Bronchial epithelial cell (primary cell): ENCODE measurements at places on chromosomes 1 and 21.

GRCh38 chr1:53733975-53734649, 4.9 kb downstream of the GLIS1 start:
- peak; percentile 15 for DNase-seq

DNA sequence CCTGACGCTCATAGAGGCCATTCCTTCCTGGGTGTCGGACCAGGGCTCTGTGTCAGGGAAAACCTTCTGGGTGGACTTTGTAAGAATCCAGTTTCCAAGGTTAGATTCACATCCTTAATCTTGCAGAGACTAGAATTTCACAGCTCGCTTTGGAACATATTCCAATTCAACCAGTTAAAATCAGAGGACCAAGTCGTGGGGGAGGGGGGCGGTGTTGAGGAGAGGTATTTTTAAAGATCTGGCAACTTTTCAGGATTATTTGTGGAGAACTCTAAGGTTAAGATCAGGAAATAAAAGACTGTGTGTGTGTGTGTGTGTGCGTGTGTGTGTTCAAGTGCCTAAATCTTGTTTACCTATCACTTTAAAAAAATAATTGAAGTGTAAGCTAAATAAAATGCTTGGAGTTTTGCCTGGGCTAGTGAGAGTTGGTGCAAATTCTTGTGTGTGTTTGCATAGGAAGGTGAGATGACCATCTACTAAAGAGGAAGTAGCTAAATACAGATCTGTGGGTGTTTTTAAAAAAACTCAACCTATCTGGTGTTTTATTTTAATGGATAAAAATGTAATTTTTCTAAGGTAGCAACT, 21.8 kb downstream of the TENT5C start:
- DNase-seq: peak; percentile 62

- DNase-seq: peak; percentile 34
Observed at GRCh38 chr1:188127507-188127906, 1298.8 kb downstream of the PLA2G4A start.

GRCh38 chr1:216183454-216183853, 239.8 kb downstream of the USH2A start:
- DNase-seq: peak; percentile 17

DNA sequence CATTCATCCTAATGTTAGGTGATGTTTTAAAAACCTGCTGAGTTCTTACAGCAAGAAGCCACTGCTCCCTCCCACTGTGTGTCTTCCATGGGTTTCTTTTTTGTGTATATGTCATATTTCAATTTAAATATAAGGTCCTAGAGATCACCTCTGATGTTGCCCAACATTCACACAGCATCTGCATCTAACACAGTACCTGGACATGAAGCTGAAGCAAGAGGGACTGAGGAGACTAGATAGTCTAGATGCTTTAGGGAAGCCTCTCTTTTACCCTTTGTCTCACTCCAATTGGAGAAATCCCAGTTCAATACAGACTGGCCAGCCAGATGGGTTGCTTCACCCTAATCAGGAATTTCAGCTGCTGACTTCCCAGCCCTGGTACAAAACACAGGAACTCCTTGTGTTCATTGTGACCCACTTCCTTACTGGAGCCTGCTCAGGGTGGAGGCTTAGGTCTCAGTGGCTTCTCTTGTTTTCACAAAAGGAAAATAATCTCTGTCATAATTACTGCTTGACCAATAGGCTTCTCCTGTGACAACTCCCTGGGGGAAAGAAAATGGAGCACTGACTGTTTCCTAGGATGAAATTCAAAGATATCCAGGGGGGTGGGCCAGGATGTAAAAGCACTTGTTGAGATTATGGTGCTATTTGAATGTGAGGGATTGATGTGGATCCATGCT, 17.3 kb downstream of the BTG2 start:
- no peak for DNase-seq

DNA sequence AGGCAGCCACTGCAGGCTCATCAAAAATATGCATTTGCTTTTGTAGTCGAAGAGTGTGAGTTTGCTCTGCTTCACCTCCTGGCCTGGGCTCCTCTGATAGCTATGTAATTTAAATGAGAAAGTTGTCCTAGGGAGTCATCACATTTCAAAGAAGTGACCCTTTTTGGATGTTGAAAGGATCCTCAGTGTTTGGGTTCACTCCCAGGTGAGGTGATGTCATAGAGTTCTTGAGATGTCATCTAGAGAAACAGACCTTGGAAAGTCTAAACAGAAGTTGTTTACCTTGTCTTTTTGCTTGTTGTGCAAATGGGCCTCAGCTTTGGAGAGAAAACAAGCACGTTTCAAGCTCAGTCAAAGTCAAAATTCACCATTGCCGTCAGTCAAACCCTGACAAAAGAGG, 92.0 kb upstream of the BARHL2 start:
- no peak for DNase-seq

- DNase-seq: no peak
Observed at GRCh38 chr1:174736831-174737230, 262.9 kb upstream of the CACYBP start.

- DNase-seq: no peak
Observed at GRCh38 chr1:201245082-201245481, 38.2 kb upstream of the PKP1 start.

- no peak for DNase-seq
Observed at GRCh38 chr1:167554028-167554779, 642 bp upstream of the CREG1 start.

GRCh38 chr1:169574336-169574735, 11.9 kb downstream of the F5 start:
- DNase-seq: no peak

- DNase-seq: peak; percentile 89
Observed at GRCh38 chr1:21176586-21177555, at the start of gene EIF4G3. TSS of gene EIF4G3 (minus strand) at chr1:21176897. CDS start at chr1:21002742, 174,155 bp downstream.

GRCh38 chr21:41769933-41770332, 3.1 kb upstream of the RIPK4 start:
- no peak for DNase-seq

GRCh38 chr1:212132025-212132424, 96.5 kb downstream of the DTL start:
- DNase-seq: peak; percentile 40

GRCh38 chr1:59816318-59816878, 1.6 kb downstream of the HOOK1 start:
- DNase-seq: no peak

- peak; percentile 3 for DNase-seq
Observed at GRCh38 chr1:200028586-200029034, 1.1 kb downstream of the NR5A2 start.

DNA sequence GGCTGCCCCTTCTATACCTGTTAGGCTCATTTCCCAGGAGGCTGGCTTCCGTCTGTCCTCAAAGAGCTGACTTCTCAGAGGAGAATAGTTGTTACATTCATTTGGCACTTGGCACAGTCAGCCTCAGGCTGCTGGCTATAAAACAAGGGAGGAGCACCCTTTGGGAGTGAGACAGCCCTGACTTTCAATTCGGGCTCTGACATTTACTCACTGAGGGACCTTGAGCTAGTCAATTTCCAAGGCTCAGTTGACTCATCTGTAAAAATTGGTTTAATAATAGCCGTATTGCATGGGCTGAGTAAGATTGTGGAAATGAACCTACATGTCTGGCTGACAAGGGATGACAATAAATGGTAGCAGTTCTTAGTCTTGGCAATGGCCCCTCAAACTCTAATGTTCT, 13.7 kb downstream of the ALX3 start:
- peak; percentile 35 for DNase-seq

DNA sequence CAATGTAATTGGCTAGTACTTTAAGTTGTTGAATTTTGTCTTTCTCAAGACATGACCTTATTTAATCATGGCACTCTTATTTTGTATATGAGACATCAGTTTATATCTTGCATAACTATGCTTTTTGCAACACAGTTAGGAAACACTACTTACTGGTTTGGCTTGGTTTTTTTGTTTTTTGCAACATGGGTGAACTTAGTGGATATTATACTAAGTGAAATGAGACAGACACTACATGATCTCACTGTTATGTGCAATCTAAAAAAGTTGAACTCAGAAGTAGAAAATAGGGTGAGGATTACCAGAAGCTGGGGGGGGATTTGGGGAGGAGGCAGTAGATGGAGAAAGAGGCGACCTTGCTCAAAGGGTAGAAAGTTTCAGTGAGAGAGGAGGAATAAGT, 132.1 kb downstream of the PLA2G4A start:
- no peak for DNase-seq

DNA sequence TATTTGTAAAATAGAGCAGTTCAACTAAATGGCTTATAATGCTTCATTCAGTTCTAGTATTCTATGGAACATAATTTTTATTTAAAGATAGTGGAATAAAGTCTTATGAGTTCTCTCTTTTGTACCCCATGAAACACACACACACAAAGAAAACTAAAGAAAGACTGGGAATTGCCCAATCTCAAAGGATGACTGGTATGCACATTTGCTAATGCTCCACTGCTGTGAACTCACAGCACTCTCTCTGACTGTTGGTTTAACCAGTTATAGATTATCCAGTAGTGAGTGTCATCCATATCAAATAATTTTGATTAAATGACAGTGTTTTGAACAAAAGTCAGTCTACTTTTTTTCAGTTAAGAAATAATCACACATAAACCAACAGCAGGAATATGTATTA, 1082.4 kb upstream of the B3GALT2 start:
- DNase-seq: peak; percentile 6

DNA sequence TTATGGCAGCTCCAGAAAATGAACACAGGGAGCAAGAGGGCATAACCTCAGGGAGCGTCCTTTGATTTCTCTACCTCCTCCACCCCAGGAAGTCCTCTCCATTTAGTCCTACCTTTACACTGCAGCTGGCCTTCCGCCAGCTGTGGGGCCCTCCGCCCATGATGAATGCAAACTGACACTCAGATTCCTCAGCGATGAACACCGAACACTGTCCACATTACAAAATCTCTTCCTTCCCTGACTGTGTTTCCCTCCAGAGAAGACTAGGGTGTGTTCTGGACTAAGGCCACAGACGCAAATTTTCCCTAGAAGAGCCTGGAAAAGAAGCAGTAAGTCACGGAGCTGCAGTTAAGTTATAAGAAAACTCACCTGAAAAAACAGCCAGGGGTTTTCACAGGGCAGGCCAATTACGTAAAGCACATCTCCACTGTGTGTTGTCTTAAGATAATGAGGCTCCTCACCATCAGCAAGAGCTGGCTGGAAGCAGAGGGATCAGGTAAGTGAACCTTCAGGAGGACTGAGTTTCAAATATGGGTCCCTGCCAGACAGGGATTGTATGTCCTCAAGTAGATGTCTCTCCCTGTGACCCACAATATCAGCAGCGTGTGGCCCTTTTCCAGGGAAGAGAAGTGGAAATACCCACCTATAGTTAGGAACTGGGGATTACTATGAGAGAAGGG, 46.3 kb upstream of the ATP1B1 start:
- peak; percentile 71 for DNase-seq

DNA sequence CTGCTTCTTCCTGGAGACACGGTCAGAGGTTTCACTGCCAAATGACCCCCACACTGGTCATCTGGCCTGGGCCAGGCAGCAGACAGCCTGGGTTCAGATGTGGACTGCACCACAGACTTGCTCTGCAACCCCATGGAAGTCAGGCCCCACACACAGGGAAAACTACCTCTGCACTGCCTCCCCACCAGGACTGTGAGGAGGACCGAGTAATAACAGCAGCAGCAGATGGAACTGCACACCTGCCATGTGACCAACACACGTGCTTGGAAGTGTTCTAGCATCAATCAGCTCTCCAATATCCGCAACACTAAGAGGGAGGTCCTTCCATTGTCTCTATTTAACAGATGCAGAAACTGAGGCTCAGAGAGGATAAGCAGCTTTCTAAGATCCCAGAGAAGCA, 51.4 kb downstream of the SLC9A1 start:
- DNase-seq: no peak

DNA sequence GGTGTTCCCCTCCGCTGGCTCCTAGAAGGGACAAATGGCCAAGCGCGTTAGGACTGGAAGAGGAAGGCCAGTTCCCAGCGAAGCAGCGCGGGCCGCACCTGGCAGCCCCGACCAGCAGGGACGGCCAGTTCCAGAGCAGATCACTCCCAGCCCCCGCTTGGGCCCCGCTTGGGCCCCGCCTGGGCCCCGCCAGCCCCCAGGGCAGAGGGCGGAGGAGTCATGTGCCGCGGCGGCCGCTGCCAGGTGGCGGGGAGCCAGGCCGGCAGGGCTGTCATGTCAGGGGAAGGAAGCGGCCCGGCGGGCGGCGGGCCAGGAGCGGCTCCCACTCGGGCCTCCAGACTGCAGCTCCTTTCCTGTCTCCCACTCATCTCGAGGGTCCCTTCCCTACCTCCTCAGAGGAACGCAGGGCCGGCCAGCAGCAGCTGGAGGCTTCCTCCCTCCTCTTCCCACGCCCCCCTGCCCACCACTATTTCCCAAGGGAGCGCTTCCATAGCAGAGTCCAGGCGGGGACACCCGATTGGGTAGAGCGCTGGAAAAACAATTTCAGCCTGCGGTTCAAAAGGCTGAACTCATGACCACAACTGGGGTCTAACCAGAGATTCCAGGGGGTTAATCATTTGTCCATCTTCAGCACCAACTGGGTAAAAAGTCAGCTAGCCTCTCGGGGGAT, 16.5 kb downstream of the ZNF697 start:
- peak; percentile 37 for DNase-seq

GRCh38 chr1:20014153-20014552, 34.7 kb upstream of the PLA2G2A start:
- no peak for DNase-seq

- no peak for DNase-seq
Observed at GRCh38 chr1:16999863-17000262, 11.9 kb downstream of the ATP13A2 start.

GRCh38 chr1:161915051-161915503, 108.6 kb downstream of the OLFML2B start:
- no peak for DNase-seq

GRCh38 chr1:241217516-241217915, 139.5 kb downstream of the RGS7 start:
- DNase-seq: no peak

GRCh38 chr21:26368591-26369320, 198.2 kb upstream of the APP start:
- DNase-seq: no peak

DNA sequence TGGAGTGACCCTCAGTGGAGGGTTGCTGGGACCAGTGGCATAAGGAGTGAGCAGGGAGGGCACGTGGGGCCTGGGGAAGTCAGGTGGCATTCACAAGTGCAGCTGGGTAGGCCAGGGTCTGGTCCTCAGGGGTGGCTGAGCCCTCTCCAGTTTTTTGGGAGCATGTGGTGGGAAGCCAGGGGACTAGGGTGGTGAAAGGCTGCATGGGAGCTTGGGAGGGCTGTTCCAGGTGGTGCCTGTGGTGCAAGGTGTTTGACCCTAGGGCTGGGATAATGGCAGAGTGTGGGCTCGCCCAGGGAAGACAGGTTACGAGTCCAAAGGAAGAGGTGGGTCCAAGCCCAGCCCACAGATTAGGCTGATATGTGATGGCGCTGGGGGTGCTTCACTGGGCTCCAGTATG, 30.5 kb downstream of the MAN1C1 start:
- no peak for DNase-seq

DNA sequence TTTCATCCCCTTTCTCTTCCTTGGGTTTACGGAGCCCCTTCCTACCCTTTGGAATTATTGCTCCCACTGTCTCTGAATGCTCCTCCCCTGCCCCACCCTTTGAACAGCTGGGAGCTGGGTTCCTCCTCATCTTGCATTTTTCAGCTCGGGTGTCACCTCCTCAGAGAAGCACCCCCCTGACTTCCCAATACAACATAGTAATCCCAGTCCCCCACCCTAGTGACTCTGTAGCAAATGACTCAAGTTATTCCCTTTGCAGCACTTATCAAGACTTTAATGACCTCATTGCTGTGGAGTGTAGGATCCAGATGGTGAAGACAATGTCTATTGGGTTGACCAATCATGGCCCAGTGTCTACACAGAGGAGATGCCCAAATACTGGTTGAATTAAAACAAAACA, 8.9 kb upstream of the VWA5B1 start:
- DNase-seq: peak; percentile 54

GRCh38 chr1:21495225-21495820, 13.9 kb upstream of the ALPL start:
- DNase-seq: no peak
